Upper lobe of right lung (tissue), 1 donor: ENCODE measurements at places on chromosomes 16 and 17. TPM values are rescaled to one million over a fixed set of nuclear protein-coding genes. Genes with fewer than 3 reads are reported as not detected.

Gene TPSG1
- total RNA-seq: 2.3 TPM

Gene HSD11B2
- 2.2 TPM for total RNA-seq

DNA sequence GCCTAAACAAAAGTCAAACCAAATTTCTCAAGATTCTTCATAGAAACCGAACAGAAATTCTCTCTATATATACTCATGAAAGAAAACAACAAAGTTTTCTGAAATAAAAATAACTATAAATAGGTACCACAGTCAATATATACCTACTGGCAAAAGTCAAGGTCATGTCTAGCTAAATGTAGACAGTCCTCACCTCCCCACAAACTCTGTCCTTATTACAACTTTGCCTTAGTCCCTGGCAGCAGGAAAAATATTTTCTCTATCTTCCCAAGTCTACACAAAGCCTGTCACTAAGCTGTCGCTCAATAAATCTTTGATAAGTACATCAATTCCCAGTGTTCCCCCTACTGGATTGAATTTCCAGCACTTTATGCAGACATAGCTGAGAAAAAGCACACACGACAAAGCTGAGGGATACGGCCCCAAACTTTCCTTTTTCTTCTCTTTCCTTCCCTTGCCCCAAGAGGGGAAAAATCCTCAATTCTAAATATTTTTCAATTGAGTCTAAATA, 2.7 kb downstream of the CFAP20 start:
- no peak for DNase-seq

Gene ZNF469
- 2.1 TPM for total RNA-seq

Gene ACACA
- 110 TPM for total RNA-seq

Gene CCL1
- not detected for total RNA-seq

- DNase-seq: no peak
Observed at GRCh38 chr16:85718682-85719081, 29.9 kb upstream of the GINS2 start.

DNA sequence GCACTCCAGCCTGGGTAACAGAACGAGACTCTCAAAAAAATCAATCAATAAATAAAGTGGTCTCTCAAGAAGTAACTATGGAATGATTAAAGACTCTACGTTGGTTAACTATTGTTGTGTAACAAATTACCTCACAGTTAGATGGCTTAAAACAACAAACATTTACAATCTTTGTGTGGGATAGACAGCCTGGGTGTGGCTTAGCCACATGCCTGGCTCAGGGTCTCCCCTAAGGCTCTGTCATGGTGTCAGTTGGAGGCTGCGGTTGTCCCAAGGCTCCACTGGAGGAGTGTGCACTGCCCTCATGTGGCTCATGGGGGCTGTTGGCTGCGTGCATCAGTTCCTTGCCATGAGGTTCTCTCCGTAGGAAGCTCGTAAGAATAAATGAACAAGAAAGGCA, 294.5 kb downstream of the SNX29 start:
- no peak for DNase-seq

- DNase-seq: no peak
Observed at GRCh38 chr16:57775661-57776469, 26.4 kb downstream of the KIFC3 start.

DNA sequence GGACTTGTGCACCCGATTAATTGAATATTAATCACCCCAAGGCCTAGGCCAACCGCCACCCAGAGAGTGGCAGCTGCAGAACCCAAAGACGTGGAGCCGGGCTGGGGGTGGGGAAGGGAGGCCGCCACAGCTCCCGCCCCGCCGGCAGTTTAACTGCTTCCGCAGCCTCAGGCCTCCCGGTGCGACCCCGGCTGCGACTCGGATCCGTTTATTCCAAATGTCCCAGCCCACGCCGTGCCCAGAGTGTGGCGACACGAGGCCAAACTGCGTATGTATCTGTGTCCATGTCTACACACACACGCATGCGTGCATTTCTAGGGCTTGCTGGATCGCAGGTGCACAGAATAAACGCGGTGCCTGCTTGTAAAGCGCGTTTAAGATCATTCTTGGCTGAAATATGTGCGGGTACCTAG, 802 bp upstream of the TOB1 start:
- peak; percentile 87 for DNase-seq

Gene CTRL
- 0.96 TPM for total RNA-seq

Gene DDX5
- 881 TPM for total RNA-seq

DNA sequence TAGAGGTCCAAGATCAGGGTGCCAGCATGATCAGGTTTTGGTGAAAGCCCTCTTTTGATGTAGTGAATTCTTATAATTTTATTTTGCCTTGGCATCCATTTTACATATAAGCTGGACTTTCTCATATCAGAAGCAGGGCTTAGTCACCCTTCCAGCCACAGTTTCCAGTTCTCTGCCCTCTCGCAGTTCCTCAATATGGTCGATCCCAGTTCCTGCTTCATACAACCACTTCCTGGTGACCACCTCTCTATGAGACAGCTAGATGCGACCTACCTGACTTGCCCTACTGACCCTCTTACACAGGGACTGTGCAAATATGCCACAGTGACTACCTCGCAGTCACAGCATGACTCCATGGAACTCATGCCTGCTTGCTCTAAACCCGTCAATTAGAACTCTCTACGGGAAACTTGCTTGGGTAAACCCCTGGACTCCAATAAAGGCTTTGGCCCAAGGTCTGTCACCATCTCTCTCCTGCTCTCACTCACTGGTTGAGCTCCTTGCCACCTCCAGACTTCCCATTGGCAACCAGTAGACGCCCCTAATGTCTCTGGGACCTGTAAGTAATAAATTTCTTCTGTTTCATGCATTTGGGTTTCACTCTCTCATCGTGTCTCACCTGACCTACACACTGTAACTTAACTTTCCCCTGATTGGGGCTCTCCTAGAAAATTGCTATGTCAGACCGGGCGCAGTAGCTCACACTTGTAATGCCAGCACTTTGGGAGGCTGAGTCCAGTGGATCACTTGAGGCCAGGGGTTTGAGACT, 21.4 kb downstream of the CD300LG start:
- DNase-seq: no peak
